ENCODE measurements at places on chromosomes 4 and X.

DNA sequence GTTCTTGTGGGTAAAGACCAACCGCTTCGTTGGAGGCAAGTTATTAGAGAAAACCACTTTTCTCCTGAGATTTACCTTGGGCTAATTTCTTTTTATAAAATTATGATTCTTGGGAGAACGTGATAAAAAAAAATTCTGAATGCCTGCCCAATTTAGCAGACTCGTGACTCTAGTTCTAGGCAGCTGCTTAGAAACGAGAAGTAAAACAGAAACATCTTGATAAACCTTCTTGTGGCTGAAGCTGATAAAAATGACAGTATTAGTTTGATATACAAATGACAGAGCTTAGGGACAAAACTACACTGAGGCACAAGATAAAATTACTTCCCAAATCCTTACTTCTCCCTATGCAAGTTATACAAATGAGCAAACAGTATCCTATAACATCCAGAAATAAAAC lies 458.9 kb upstream of the TEX13C start:
- DNase-seq, result no peak

- no peak for DNase-seq
Measured at GRCh38 chr4:18250564-18250963, 229.0 kb upstream of the LCORL start.

GRCh38 chr4:114091546-114091945 lies 112.1 kb upstream of the ARSJ start:
- no peak for DNase-seq

DNA sequence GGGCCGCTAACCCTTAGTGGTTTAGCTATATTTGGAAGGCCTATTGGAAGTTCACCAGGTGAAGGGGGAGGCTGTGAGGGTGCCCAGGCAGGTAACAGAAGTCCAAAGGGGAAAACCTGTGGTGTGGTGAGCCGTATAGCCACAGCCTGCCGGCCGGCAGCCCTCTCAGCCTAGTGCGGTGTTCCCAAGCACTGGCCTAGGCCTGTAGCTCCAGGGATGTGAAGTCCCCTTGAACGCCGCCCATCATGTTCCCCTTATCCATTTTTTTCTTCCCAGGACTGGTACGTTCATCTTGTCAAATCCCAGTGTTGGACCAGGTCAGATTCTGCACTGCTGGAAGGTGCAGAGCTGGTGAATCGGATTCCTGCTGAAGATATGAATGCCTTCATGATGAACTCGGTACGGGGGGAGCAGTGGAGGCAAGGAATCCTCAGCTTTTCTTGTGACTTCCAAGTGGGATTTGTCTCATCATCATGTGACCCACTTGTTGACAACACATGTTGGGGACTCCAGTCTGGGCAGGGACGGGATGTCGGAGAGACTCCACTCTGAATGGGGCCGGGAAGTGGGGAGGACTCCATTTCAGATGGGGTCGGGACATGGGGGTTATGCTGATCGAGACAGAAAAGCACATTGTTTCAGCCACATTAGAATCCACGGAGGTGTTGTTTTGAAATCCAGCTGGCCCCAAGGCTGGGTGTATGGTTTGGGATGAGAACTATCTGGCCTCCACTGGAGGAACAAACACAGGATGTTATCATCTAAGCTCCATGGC lies 39.2 kb upstream of the MSANTD1 start:
- DNase-seq, result no peak

- DNase-seq, result no peak
Measured at GRCh38 chrX:17012465-17012864, 66.0 kb downstream of the REPS2 start.

All from EL (cell line).